ENCODE measurements at places on chromosomes 12 and 14.

- no peak for DNase-seq
Observed at GRCh38 chr12:79911889-79912656, 22.8 kb downstream of the PPP1R12A start.

GRCh38 chr14:24837280-24838046 is 203.5 kb upstream of the GZMB start:
- DNase-seq = peak; percentile 89

DNA sequence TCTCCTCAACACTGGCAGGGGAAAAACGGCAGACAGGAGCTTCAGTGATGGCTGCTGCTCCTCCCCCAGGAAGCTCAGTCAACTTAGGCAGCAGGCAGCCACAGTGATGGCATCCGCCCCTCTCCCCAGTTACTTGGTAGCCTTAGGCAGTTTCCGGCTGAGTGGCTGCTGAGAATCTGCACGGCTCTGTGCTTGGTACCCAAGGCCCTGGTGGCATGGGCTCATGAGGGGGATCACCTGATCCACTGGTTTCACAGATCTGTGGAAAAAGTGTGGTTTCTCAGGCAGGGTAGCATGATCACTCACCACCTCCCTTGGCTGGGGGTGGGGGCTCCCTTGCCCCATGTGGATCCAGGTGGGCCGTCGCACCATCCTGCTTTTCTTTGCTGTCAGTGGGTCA is 244.6 kb upstream of the MDGA2 start:
- no peak for DNase-seq

DNA sequence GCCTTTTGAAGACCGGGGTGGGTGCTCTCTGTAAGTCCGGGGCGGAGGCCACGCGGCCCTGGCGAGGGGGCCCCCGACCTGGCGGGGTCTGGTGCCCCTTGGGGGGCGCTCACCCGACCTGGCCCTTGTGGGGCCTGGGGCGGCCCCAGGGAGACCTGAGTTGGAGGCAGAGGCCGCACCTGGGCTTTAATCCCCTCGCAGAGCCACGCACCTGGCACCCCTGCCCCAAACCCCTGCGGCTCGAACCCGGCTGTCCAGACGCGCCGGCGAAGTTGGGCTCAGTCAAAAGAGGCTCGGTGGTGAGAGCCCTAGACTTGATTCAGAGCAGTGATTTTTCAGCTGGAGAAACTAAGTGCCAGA is 267 bp downstream of the CFAP251 start:
- DNase-seq = no peak

DNA sequence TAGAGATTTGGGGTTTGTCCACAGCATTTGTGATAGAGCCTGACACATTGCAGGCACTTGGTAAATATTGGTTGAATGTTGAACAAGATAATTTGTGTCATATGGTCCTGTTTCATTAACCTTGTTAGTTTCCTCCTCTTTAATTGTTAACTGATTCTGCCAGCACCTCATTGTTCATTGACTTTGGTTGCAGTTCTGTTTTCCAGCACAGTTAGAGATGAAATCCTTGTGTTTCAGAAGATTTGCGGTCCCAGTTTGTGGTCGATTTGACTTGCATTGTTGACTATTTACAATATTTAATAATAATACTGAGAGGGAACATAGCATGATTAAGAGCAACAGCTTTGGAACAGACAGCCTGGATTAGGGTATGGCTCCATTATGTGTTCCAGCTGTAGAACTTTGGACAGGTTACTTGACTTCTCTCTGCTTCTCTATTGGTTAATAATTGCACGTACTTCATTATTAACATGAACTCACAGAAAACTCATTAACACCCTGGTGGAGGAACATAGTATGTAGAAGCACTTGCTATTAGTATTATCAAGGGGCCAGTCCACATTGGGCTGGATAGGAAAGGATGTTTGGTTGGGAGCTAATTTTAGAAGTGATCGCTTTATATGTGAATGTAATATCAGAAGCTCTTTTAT is 8.7 kb downstream of the DRAM1 start:
- no peak for DNase-seq

GRCh38 chr14:22606380-22606779 is 8.3 kb downstream of the ABHD4 start:
- no peak for DNase-seq

GRCh38 chr12:22101749-22102243 is 55.8 kb downstream of the CMAS start:
- peak; percentile 6 for DNase-seq

GRCh38 chr14:60652674-60653651 is 3.7 kb upstream of the SIX1 start:
- no peak for DNase-seq

- DNase-seq = no peak
Observed at GRCh38 chr12:21583587-21583986, 21.1 kb downstream of the GYS2 start.

- DNase-seq = no peak
Observed at GRCh38 chr14:104195878-104196277, 57.5 kb downstream of the KIF26A start.

DNA sequence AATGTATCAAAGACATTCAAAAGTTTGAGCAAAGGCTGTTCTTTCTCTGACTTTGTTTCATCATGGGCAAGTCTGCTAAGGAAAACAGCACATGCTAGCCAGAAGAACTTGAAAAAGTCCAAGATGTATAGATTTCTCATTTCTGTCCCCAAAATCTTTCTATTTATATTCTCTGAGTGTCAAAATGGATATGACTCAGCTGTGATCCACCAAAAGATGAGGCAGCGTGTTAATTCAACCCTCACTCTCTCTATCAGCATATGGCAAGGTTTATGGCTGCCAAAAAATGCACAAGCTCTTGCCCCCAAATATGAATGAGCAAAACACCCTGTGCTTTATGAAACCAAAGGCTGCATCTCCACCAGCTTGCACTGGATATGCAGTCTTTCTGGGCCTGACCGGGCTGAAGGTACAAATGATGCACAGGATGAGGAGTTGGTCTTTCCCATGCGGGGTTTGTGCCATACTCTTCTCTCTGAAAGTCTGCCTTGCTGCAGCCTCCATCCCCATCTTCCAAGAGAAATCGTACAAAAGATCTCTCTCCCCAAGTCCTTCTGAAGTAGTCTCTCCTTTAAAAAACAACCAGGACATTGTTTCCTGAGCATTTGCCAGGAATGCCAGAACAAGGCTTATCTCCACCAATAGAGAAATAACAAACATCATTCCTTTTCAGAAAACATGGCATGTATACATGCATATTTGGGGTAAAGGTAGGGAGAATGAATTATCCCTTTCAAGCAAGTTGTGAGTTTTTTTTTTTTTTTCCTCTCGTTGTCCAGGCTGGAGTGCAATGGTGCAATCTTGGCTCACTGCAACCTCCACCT is 203.4 kb downstream of the TMX1 start:
- DNase-seq = no peak

- DNase-seq = peak; percentile 64
Observed at GRCh38 chr14:68535404-68536017, 257.4 kb downstream of the ZFP36L1 start.

Data from kidney glomerular epithelial cell (primary cell).